Activated CD4-positive, alpha-beta memory T cell treated with anti-CD3 and anti-CD28 coated beads for 36 hours (primary cell): ENCODE measurements at places on chromosomes 7 and 10.

DNA sequence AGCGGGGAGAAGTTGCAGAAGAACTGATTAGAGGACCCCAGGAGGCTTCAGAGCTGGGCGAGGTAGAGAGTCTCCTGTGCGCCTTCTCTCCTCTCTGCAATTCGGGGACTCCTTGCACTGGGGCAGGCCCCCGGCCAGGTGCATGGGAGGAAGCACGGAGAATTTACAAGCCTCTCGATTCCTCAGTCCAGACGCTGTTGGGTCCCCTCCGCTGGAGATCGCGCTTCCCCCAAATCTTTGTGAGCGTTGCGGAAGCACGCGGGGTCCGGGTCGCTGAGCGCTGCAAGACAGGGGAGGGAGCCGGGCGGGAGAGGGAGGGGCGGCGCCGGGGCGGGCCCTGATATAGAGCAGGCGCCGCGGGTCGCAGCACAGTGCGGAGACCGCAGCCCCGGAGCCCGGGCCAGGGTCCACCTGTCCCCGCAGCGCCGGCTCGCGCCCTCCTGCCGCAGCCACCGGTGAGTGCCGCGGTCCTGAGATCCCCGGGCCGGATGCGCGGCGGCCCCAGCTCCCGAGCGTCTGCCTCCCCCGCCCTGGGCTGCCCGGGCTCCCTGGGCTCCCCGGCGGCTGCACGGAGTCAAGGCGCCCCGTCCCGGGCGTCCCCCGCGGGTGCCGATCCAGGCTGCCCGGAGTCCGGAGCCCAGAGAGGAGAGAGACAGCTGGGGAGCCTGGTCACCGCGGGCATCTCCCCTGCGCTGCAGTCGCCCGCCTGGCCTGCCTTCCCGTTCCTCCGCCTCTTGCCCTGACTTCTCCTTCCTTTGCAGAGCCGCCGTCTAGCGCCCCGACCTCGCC, at the start of gene PLAU:
TSS of gene PLAU (plus strand) at position 369 of the 789 bp plus-strand sequence. CDS start 424 bp downstream, outside the sequence.
- DNase-seq = peak; percentile 51

GRCh38 chr7:1049006-1049741, 4.8 kb downstream of the GPR146 start:
- peak; percentile 28 for DNase-seq

DNA sequence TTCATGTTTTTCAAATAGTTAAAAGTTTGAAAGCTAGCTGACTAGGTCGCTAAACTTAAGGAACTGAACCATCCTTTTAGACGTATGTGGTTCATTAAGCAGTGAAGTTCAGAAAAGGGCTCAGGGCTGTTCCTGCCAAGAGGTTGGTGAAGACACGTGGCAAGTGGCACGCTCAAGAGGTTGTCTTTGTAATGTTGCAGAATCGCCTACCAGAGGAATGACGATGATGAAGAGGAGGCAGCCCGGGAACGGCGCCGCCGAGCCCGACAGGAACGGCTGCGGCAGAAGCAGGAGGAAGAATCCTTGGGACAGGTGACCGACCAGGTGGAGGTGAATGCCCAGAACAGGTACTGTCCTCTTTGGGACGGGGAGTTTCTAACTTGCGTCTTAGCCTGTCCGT, 57.8 kb upstream of the AGBL3 start:
- DNase-seq = no peak

DNA sequence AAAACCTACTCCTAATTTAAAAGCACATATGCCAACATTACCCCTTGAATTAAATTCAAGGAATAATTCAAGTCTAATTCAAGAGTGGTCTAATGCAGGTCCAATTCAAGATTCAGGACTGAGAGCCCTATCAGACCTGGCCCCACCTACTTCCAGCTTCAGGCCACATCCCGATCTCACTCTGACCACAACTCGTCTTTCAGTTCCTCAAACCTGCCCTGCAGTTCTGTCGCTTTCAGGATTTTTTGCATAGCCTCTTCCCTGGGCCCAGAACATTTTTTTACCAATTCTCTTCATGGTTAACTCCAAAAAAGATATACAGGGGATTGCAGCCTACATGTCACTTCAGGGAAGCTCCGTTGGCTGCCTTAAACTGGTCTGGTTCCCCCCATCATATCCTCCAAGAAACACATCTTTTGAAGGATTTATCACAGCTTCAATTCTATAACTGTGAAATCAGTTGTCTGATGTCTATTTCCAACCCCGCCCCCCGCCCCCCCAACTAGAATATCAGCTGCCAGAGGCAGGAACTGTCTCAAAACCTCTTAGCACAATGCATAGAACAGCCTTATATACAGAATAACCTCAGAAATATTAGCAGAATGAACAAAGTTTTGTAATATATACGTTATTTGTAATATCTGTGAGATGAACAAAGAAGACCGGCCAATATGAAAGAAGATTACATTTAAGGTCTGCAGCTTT, 20.8 kb downstream of the CCDC6 start:
- DNase-seq = peak; percentile 44

GRCh38 chr7:100220586-100221230, 959 bp downstream of the PVRIG start:
- DNase-seq = no peak

GRCh38 chr10:72069751-72070526, 18.4 kb downstream of the SPOCK2 start:
- no peak for DNase-seq

GRCh38 chr7:108252177-108252576, 122.0 kb upstream of the LAMB4 start:
- no peak for DNase-seq

DNA sequence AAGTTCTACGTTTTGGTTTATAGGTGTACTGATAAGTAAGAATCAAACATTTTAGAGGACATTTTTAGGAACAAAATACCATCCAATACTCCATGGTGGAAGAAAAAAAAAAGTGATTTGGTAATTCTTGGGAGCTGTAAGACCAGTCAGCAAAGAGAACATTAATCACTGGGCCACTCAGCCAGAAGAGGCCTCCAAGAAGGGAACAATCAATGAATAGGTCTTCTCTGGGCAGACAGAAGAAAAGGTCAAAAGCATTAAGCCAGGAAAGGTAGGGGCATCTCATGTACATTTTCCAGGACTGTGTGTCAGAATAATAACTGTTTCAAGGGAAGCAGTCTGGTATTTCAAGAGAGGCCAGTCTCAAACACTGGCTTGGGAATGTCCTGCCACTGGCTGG, 190.4 kb upstream of the AGK start:
- DNase-seq = no peak

GRCh38 chr7:91569728-91570457, 305.7 kb downstream of the FZD1 start:
- no peak for DNase-seq

GRCh38 chr10:65194126-65194525, 1672.9 kb downstream of the REEP3 start:
- DNase-seq = no peak
